IPS DF 6.9 (cell line): ENCODE measurements at places on chromosomes 12 and 14.

DNA sequence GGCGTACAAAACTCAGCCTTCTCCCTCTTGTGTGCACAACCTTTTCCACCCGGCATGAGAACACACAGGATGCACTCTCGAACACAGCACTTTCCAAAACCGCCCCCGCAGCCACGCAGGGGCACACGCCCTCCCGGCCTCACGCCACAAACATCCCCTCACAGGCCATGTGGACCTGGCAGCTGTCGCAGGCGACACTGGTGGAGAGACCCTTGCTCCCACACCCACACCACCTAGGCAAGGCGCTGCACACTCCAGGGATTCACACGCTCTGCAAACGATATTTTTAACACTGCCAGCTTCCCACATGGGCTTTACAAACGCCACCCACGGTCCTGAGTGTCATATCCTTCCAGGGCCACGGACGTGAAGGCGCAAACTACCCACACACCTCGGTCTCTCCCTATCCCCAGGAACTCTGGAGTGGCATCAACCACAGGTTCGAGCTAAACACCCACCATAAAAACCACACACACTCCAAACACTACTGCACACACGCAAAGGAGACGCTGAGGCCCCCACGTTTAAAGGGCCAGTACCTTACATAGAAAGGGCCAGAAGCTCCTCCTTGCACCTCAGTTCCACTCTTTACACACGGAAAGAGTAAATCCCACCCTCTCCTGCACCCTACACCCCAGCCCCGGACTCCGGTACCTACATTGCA, 12.4 kb upstream of the ITGB7 start:
- no peaks in the 10 kb centered on the region for H3K36me3 ChIP-seq
- H3K27ac ChIP-seq: no peak overlapping the region
- H3K27me3 ChIP-seq: no peaks in the 10 kb centered on the region; the same call in 1 of the 2 replicates
- peak overlapping the region; percentile 65; the same call in 1 of the 2 replicates for H3K4me3 ChIP-seq
- peaks cover 39% of the 10 kb centered on the region for H3K4me1 ChIP-seq

DNA sequence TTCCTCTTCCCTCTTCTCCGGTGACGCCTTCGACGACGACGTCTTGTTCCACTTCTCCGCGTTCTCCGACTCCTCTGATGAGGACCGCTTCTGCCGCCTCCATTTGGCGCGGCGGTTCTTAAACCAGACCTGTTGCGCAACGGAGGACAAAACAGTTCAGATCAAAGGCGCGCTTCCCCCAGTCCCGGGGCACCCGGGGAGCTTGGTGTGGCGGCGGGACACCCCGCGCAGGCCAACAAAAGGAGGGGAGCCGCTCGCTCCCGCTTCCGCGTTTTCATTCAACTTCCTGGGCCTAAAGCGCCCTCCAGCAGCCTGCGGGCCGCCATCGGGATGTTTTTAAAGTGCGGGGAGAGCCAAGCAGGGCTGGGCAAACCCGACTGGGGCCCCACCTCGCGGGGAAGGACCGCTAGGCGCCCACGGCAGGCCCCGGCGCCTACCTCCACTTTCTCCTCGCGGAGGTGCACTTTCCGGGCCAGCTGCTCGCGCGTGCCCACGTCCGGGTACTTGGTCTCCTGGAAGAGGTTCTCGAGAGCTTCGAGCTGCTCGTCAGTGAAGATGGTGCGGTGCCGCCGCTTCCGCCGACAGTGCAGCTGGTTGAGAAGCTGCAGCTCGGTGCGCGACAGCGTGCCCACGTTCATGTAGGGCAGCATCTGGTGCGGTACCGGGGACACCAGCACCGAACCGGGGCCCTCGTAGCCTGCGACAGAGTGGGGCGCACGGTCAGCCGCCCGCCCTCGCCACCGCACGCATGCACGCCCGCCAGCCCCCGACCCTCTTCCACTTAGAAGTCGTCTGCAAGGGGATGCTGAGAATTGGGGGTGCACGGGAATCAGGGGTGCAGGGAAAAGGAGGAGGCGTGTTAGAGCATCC, 1.2 kb downstream of the GSC start:
- no peak for DNase-seq
- peaks cover 5% of the 10 kb centered on the region for H3K4me1 ChIP-seq
- H3K4me3 ChIP-seq: peak overlapping the region; percentile 34; the same call in 1 of the 2 replicates
- H3K36me3 ChIP-seq: no peaks in the 10 kb centered on the region
- no peak overlapping the region for H3K27ac ChIP-seq

GRCh38 chr12:3464561-3464960, 26.4 kb upstream of the PRMT8 start:
- no peaks in the 10 kb centered on the region for H3K4me1 ChIP-seq
- no peaks in the 10 kb centered on the region for H3K36me3 ChIP-seq
- H3K4me3 ChIP-seq: no peak overlapping the region
- H3K27ac ChIP-seq: no peak overlapping the region
- no peaks in the 10 kb centered on the region for H3K27me3 ChIP-seq

GRCh38 chr12:11895421-11896078, 175.2 kb upstream of the BCL2L14 start:
- no peak overlapping the region for H3K4me3 ChIP-seq
- H3K27me3 ChIP-seq: no peaks in the 10 kb centered on the region
- DNase-seq: no peak
- H3K36me3 ChIP-seq: 0 out of 2 replicates have a peak, but pooled peaks cover 3% of the 10 kb centered on the region
- no peak overlapping the region for H3K27ac ChIP-seq

DNA sequence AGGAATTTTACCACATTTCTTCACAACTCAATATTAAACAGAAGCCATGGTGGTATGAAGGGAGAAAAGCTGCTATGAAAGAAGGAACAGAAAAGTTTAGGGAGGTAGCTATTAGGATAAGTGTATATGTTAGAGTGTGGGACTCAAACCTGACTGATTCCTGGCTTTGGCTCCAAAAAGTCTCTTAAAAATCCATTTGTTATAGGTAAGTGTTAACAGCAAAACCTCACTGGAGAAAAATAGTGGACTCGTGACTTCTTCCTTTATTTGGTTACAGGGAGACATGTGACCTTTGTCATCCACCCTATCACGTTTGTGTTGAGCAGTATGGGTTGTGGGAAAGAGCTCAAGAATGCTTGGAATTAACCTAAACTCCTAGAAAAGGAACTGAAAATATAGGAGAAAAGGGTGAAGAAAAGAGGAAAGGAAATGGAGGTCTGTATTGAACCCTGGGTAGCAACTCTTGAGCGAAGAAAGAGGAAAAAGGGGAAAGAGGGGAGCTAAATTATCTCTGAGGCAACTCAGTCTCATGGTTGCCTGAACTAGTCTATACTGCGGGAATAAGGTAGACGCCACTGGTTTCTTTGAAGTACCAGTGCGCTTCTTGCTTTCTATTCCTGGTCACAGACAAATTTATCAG, 3.6 kb upstream of the EID3 start:
- H3K27ac ChIP-seq: no peak overlapping the region
- DNase-seq: no peak
- no peak overlapping the region for H3K4me3 ChIP-seq
- peaks cover 5% of the 10 kb centered on the region for H3K4me1 ChIP-seq

GRCh38 chr14:23044840-23045239, 2.8 kb downstream of the PSMB11 start:
- H3K4me1 ChIP-seq: no peaks in the 10 kb centered on the region
- no peak for DNase-seq
- no peak overlapping the region for H3K4me3 ChIP-seq
- no peaks in the 10 kb centered on the region for H3K36me3 ChIP-seq
- H3K27me3 ChIP-seq: no peaks in the 10 kb centered on the region
- no peak overlapping the region for H3K27ac ChIP-seq

- no peaks in the 10 kb centered on the region for H3K36me3 ChIP-seq
- H3K27me3 ChIP-seq: no peaks in the 10 kb centered on the region
- H3K27ac ChIP-seq: no peak overlapping the region
- no peak overlapping the region for H3K4me3 ChIP-seq
- no peaks in the 10 kb centered on the region for H3K4me1 ChIP-seq
Measured at GRCh38 chr14:105830171-105830570, 303.8 kb downstream of the TMEM121 start.

DNA sequence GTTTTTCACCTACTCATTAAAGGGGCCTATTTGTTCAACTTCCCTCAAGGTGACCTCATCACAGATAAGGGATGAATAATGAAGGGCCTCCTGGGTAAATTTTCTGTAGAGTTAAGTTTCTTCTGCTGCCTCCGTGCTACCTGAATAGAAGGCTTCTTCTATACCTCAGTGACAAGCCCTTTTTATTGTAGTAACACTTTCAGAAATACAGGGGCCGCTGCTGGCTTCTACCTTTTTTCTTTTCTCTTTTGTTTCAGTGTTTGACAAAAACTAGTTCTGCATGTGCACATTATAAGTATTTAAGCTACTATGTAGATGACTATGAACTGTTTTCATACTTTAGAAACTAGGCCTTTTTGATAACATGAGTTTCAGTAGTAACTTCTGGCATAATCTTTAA, 207.0 kb downstream of the NAV3 start:
- no peaks in the 10 kb centered on the region for H3K36me3 ChIP-seq
- H3K4me3 ChIP-seq: no peak overlapping the region
- DNase-seq: no peak
- H3K27ac ChIP-seq: no peak overlapping the region
- no peaks in the 10 kb centered on the region for H3K27me3 ChIP-seq
- H3K4me1 ChIP-seq: no peaks in the 10 kb centered on the region

DNA sequence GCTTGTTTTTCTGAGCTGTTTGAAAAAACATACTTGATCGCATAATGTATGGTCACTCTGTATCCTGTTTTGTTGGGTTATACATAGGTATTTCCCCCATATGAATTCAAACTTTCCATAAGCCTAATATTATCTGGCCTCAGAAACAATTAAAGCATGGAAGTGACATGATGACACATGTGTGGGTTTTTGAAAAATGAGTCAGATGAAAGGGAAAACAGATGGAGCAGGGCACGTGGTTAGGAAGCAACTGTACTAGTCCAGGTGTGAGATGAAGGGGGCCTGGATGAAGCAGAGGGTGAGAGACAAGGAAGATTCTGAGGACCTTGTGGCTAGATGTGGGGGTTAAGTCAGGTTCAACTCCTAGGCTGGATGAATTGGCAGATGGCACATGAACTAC, 92.7 kb upstream of the DNM1L start:
- H3K4me1 ChIP-seq: no peaks in the 10 kb centered on the region
- no peaks in the 10 kb centered on the region for H3K27me3 ChIP-seq
- H3K4me3 ChIP-seq: no peak overlapping the region
- H3K27ac ChIP-seq: no peak overlapping the region

DNA sequence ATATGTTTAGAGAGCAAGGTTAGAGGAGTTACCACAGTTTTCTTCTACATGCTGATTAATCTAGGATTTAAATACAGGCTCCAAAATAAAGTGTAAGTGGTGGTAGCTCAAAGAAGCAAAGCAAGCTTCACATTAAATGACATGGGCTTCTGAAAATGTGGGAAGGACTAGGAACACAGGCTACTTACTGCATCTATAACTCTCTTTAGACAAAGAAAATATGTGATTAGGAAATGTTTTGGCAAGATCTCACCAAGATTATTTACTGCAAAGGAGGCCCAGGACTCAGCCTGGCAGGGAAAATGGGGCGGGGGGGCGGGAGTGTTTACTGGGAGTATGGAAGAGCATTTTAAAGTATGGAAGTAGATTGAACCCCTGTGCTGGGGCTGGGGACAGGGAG, 39.4 kb downstream of the ETV6 start:
- H3K27me3 ChIP-seq: no peaks in the 10 kb centered on the region
- H3K4me3 ChIP-seq: no peak overlapping the region
- DNase-seq: no peak
- no peaks in the 10 kb centered on the region for H3K36me3 ChIP-seq
- H3K27ac ChIP-seq: no peak overlapping the region
- no peaks in the 10 kb centered on the region for H3K4me1 ChIP-seq

GRCh38 chr12:59650588-59651228, 54.9 kb downstream of the SLC16A7 start:
- no peaks in the 10 kb centered on the region for H3K27me3 ChIP-seq
- no peak for DNase-seq
- no peak overlapping the region for H3K27ac ChIP-seq
- no peak overlapping the region for H3K4me3 ChIP-seq

GRCh38 chr12:9597365-9597764, 10.4 kb downstream of the KLRB1 start:
- H3K4me1 ChIP-seq: no peaks in the 10 kb centered on the region
- no peaks in the 10 kb centered on the region for H3K36me3 ChIP-seq
- no peaks in the 10 kb centered on the region for H3K27me3 ChIP-seq
- H3K27ac ChIP-seq: no peak overlapping the region
- no peak overlapping the region for H3K4me3 ChIP-seq

GRCh38 chr12:54021432-54022013, 6.7 kb upstream of the HOXC6 start:
- 0 out of 2 replicates have a peak, but pooled peaks cover 2% of the 10 kb centered on the region for H3K4me1 ChIP-seq
- H3K36me3 ChIP-seq: no peaks in the 10 kb centered on the region
- DNase-seq: no peak

DNA sequence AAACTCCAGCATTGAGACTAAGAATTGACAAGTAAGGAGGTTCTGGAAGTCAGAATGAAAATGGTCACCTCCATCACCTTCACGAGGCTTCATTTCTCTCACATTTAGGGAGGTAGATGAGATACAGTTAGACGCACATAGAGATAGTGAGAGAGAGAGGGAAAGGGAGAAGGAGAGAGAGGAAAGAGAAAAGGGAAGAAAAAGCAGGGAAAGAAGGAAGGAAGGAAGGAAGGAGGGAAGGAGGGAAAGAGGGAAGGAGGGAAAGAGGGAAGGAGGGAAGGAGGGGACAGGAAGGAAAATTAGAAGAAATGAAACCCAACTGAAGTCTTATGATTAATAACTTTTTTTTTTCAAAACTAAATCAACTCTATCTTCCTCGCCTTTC, 10.7 kb upstream of the FOXG1 start:
- H3K4me1 ChIP-seq: peaks cover 3% of the 10 kb centered on the region
- H3K27me3 ChIP-seq: peaks cover 62% of the 10 kb centered on the region
- no peak overlapping the region for H3K4me3 ChIP-seq
- H3K27ac ChIP-seq: no peak overlapping the region
- no peak for DNase-seq

DNA sequence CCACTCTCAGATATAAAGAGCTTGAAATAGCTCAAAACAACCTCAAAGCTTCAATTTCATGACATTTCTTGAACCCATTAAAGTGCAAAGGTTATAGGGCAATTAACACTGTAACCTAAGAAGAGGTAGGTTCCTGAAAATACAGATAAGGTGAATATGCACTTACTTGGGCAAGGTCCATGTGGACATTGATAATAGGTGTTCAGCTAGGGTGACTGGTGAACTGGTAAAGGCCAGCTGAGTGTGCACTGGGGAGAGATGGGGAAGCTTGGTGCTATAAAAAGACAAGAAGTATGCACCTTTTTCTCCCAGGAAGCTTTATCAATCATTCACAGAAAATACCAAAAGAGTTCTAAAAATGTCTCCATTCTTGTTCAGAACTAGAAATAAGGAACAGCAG, 418.6 kb downstream of the SLC16A7 start:
- no peak for DNase-seq
- no peaks in the 10 kb centered on the region for H3K4me1 ChIP-seq
- H3K4me3 ChIP-seq: no peak overlapping the region
- no peaks in the 10 kb centered on the region for H3K36me3 ChIP-seq
- no peak overlapping the region for H3K27ac ChIP-seq

DNA sequence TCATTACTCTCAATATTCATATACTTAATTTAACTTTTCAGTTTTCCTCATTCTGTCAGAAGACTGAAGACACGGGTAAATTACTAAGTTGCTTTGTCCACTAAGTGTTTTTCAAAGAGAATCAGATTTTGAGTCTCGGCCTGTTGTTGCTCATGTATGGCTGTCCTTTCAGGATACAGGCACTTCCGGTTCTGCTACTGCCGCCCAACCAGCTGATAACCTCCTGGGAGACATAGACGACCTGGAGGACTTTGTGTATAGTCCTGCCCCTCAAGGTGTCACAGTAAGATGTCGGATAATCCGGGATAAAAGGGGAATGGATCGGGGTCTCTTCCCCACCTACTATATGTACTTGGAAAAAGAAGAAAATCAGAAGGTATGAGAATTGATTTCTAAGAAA, 28.3 kb upstream of the TEAD4 start:
- H3K27ac ChIP-seq: no peak overlapping the region
- no peak overlapping the region for H3K4me3 ChIP-seq
- H3K4me1 ChIP-seq: no peaks in the 10 kb centered on the region
- no peaks in the 10 kb centered on the region; the same call in 1 of the 2 replicates for H3K36me3 ChIP-seq
- H3K27me3 ChIP-seq: no peaks in the 10 kb centered on the region
